ENCODE measurements at places on chromosomes 7 and 10.

- no peak for DNase-seq
These were observed 7.9 kb upstream of the PLEKHS1 start for GRCh38 chr10:113743594-113743993.

DNA sequence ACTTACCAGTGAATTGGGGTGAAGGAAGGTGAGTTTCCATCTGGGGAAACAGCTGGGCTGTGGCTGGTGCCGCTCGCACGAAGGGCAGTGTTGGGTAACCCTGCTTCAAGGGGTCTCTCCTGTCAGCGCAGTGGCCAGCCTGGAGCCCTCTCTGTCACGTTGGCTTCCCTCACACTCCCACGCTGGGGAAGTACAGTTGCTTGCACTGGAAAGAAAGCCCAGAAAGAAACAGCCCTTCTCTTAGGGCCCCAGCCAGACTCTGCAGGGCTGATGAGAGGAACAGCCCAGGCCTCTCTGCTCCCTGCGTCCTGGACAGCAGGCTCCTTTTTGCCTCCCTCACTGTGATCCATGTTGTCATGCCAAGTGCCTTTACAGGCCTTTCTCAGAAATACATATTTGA, 40.3 kb upstream of the TRIM8 start:
- no peak for DNase-seq

GRCh38 chr7:11753433-11753832, 78.6 kb downstream of the THSD7A start:
- DNase-seq: no peak

GRCh38 chr10:42971251-42971599, 105.6 kb upstream of the RET start:
- DNase-seq: no peak

DNA sequence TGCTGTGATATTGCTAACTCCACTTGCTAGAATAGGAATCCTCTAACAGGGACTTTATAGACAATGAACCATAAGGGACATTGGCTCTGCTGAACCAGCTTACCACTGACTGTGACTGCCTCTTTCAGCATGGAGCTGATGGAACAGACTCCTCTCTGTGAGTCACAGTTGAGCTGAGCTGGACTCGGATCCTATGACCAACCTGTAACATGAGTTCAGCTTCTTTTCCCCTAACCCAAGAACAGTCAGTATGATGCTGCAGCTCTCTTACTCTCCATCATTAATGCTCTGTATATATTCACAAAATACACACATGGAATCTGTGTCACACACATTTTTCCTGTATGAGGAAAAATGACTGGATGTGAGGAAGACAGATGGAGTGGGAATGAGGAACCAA, 177.9 kb upstream of the BET1 start:
- DNase-seq: peak; percentile 38

- DNase-seq: no peak
These were observed 32.9 kb downstream of the FAM241B start for GRCh38 chr10:69662901-69663300.

- peak; percentile 31 for DNase-seq
These were observed 322.8 kb upstream of the ANKRD30A start for GRCh38 chr10:36802490-36803153.

DNA sequence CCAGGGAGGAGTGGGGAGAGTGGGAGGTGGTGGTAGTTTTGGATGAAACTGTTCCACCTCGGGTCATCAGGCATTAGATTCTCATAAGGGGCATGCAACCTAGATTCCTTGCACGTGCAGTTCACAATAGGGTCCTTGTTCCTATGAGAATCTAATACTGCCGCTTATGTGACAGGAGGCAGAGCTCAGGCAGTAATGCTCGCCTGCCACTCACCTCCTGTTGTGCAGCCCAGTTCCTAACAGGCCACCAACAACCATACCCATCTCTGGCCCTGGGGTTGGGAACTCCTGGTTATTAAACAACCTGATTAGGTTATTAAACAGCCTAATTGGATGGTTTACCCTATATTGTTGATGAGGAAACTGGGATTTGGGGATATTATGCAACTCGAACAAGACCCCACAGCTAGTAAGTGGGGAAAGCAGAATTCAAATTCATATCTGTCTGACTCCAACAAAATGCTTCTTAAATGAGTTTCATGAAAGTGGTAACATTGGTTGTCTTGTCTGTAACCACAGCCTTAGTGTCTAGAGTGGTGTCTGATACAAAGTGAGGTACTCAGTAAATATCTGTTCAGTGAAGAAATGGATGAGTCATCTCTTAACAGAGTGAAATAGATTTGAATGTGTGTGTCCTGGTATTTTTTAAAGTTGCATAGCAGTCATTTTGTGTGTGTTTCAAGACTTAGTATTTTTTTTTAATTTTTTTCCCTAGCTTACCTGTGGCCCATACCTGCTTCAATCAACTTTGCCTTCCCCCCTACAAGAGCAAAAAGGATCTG, 101.6 kb downstream of the HECTD2 start:
- peak; percentile 83 for DNase-seq

DNA sequence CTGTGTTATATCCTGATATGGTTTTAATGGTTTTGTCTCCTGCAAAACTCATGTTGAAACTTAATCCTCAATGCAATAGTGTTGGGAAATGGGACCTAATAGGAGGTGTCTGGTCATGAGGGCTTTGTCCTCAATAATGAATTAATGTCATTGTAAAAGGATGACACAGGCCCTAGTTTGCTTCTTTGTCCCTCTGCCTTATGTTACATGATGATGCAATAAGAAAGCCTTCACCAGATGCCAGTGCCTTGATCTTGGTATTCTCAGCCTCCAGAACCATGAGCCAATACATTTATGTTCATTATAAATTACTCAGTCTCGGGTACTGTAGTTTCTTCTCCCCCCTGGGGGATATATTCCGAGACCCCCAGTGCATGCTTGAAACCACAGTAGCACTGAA, 1247.4 kb upstream of the SORCS1 start:
- DNase-seq: no peak

- no peak for DNase-seq
These were observed 630 bp downstream of the RSBN1L start for GRCh38 chr7:77696643-77697534.

DNA sequence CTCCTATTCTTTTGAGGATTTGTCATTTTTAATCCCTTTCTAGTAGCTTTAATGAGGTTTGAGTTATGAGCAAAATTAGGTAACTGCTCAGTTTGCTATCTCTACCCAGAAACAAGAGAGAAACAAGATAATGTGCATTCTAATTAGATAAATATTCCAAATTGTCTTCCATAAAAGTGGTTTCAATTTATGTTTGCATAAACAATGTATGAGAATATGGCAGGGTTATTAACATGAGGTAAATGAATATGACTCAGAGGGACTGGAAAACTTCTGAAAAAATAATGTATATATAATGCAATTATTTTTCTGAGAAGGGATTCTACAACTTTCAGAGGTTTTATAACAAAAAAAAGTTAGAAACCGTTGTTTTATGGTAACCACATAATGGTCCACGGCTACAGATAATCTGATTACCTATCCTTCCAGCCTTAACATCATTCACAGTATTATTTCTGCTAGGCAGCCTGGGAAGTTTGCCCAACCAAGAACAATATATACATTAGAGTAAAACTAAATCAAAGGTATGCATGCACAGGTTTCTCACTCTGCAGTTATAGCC, 101.2 kb downstream of the CRPPA start:
- DNase-seq: no peak

- no peak for DNase-seq
These were observed 199.5 kb downstream of the GPAM start for GRCh38 chr10:111984057-111984456.

DNA sequence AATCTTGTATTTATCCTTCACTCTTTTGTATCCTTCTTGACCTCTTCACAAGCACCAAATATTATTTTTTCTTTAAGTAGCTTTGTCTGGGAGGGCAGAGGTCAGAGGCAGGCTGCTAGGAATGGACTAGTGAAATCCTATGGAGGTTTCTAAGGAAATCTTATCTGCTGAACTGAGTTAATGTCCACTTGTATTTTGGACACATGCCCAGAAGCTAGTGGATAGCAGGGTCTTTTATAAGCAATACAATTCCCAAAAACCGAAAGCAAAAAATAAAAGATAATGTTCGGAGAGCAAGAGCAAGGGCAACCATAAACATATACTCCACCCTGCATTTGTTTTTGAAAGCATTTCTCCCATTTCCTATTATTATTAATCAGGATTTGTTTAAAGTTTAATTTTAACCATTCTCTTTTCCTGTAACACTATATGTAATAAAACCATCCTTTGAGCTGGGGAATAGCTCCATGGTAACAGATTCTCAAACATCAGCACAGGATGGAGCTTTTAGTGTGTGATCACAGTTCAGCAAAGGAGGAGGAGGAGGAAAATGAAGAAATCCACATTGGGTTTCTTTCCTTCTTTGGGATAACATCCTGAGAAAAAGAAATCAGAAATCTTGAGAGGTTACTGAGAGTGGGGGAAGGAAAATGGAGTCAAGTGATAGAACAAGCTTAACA, 328.2 kb upstream of the LRRN3 start:
- no peak for DNase-seq

- peak; percentile 20 for DNase-seq
These were observed 448.1 kb upstream of the PODXL start for GRCh38 chr7:132004529-132004928.

DNA sequence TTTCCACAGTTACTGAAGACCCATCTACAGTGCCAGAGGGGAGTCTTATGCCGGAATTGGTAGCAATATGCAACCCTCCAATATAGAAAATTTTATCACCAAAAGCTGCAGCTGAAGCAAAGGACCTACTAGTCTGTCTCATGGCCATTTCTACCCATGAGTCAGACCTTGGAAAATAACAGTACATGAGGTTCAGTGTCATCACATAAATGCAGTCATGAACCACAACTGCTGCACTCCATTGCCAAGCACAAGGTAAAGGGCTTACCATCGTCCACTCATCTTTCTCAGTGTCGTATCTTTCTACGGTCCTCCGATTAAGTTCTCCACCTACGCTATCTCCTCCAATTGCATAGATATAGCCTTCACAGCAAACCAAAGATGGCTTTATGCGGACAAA, 21.8 kb downstream of the KBTBD2 start:
- no peak for DNase-seq

DNA sequence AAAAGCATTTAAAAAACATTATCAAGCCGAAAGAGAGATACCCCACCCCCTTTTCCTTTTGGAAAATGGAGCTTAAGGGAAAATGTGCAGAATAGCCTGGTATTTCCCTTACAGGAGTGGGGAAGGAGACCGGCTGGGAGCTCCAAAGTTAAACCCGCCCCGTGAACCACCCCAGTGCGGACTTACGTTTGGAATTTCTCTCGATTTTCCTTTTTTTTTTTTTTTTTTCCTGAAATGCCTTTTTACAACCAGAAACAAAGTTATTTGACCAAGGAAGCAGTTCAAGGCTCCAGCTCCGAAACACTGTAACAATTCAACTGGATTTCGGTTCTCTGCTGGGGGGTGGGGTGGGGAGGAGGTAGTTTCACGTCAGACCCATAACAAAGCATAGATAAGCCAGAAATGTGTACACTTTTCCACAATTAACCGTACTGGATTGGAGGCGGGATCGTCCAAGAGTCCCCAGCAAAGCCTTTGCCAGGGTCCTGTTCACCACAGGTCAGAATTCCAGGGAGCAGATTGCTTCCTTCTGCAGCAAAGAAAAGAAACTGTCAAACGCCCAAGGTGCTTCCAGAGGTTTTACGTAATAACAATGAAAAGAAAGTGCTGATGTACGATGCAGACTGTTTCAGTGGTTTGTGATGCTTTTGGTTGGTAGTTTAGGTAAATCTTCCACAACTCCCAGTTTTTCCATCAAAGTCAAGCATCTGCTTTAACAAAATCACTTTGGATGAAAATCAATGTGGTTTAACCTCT, 6.7 kb downstream of the SKIDA1 start:
- no peak for DNase-seq

GRCh38 chr7:42414028-42414427, 177.0 kb upstream of the GLI3 start:
- no peak for DNase-seq

GRCh38 chr7:95776561-95777185, 4.3 kb downstream of the DYNC1I1 start:
- DNase-seq: no peak

DNA sequence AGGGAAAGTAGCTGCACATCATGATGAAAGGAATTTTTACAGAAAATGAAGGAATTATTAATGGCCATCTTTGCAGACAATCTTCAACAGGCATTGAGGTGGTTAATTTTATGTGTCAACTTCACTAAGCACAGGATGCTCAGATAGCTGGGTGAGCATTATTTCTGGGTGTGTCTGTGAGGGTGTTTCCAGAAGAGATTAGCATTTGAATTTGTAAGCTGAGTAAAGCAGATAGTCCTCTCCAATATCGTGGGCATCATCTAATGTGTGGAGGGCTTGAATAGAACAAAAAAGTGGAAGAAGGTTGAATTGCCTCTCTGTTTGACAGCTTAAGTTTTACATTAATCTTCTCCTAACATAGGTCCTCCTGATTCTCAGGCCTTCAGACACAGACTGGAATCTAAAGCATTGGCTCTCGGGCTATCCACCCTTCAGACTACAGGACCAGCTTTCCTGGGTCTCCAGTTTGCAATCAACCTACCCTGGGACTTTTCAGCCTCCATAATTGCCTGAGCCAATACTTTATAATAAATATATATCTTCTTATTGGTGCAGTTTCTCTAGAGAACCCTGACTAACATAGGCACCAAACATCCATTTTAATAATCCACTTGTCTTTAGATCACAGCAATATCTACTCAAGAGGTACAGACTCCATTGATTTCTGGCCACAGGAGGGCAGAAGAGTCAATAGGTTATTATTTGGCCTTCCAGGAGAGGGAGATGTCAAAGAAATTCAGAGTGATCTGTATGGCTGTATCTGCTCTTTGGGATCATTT, 10.5 kb upstream of the CRPPA start:
- DNase-seq: no peak

DNA sequence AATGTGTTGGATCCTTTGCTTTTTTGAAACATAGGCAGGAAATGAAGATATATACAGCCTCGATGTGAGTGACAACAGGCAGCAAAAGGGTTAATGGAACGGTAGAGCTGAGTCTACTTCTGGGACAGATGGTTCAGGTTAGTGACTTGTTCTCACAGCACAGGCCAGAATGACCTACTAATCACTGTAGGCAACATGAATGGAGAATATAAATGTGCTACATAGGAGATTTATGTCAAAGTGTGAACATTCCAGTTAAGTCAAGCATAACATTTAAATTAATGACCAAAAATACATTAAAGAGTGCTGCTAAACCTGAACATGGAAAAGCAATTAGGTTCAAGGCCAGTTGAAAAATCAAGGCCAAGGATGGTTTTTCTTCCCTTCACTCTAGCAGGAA, 235.2 kb downstream of the POU6F2 start:
- DNase-seq: no peak

DNA sequence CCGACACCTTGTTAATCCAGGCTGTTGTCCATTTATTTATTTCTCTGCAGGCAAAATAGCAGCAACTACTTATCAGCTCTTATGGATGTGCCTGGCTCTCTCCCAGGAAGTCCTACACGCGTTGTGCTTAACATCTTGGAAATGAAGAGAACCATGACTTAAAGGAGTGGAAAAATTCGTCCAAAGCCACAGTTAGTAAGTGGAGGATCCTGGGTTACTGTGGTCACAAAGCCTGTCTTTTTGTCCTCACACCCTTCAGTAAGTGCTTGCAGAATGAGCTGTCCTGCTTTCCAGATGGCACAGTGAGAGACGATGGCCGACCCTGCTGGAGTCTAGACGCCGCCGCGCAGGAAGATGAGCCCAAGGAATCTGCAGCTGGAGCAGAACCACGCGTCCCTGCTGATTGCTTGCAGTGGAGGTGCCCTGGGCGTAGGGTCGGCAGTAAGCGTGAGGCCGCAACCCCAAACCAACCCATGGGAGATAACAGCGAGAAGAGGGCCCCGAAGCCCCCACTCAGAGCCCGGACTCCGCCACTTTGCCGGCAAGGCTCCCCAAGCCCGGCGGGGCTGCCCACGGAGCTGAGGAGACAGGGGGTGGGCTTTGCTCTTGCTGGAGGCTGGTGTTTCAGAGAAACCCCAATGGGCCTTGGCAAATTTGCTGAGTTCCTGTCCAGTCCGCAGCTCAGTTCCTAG, 178.6 kb downstream of the CXCL12 start:
- DNase-seq: no peak
